IgD-negative memory B cell (primary cell): ENCODE measurements at places on chromosomes 13 and 19. TPM values are rescaled to one million over a fixed set of nuclear protein-coding genes. Genes with fewer than 3 reads are reported as not detected.

The EDDM13 gene
- polyA plus RNA-seq = not detected

The SSC5D gene
- polyA plus RNA-seq = not detected

The ZNF497 gene
- 2.1 TPM for polyA plus RNA-seq

The PTGIR gene
- polyA plus RNA-seq = 0.21 TPM

The NLRP9 gene
- polyA plus RNA-seq = not detected

The C19orf33 gene
- 0.83 TPM for polyA plus RNA-seq

The MISP3 gene
- polyA plus RNA-seq = 0.16 TPM
